ENCODE measurements at places on chromosomes 7 and 10.

DNA sequence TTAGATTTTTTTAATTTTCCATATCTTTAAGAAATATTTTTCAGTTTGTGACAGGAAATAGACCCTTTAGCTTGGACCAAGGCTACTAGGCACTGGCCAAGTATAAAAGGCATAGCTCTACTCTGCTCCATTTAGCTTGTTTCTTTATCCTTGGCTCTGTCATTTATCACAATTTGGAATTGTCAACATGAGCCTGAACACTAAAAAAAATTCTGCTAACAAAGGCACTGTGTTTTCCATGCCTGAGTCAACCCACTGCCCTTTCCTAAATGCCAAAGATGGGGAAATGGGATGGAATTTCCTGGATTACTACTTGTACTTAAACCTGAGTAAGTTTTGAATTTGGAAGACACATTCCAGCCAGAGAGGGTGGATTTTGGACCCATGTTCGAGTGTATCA is 128.4 kb downstream of the NSUN6 start:
- DNase-seq: no peak

GRCh38 chr10:121288011-121288410 is 310.2 kb downstream of the FGFR2 start:
- no peak for DNase-seq

DNA sequence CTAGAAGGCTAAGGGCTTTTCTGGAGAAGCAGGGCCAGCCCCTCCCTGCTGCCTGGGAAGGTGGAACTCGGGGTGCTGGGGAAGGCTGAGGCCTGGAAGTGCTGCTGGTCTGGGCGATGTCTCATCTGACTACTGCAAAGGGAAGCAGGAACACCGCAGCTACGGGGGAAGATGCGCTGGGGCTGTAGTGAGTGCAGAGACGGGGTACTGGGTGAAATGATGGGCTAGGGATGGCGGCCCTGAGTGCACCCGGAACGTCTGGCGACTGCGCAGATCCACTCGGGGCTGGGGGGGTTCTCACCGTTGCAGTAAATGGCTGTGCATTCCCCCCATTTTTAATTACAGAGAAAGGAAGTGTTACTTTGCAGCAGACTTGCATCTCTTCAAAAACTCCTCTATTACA is 195.4 kb upstream of the ADARB2 start:
- DNase-seq: no peak

- no peak for DNase-seq
Measured at GRCh38 chr10:131693766-131694165, 207.0 kb upstream of the PPP2R2D start.

DNA sequence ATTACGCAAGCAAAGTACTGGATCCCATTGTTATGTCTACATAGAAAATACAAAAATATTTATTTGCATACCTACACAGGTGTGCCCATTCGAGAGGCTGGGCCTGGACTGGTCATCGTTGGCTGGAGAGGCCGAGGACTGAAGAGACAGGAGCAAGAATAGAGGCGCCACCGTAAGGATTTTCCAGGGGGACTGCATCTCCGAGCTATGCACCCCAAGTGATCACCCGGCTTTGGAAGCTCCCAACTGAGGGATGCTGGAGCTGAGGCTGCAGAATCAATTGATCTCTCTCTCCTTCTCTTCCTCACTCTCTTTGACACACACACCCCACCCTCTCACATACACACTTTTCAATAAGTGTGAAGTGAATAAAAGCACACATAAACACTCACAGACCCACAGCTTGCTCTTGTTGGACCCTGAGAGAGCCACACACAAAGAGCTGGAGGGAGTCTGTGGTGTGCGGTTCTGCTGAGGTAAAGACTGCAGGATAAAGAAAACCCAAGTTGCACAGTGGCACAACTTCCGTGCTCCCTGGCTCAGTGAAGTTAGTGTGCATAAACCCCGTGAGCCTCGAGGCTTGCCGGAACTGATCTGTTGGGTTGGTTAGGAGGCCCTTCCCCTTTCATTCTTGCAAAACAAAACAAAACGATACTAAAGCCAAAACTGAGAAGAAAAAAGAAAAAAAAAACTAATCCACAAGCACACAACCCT is at the start of gene AOAH:
AOAH (minus strand) TSS at position 544 of the 714 bp plus-strand sequence; CDS start at position 198, 346 bp downstream.
- DNase-seq: peak; percentile 68

- peak; percentile 11 for DNase-seq
Measured at GRCh38 chr7:92949748-92950147, 113.4 kb upstream of the CDK6 start.

All from transverse colon (tissue), 4 donors.